Stimulated activated CD4-positive, alpha-beta T cell treated with anti-CD3 and anti-CD28 coated beads, Interleukin-15, amount 100 ng/mL, for 24 hours (primary cell): ENCODE measurements at places on chromosomes 4 and X.

DNA sequence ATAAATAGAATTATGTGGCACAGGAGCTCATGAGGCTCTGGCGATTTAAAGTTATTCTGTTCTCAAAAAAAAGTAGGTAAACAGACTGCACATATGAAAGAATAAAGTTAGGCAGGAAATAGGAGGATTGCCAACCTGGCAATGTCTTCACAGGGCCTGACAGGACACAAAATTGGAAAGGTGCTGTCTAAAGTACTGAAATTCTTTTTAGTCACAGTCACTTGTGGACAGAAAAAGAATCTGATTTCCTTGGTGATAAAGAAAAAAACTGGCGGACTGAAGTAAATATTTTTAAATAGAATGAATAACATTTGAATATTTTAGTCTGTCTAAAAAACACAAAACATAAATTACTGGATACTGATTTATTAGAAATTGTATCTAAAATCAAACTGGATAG is 124.4 kb downstream of the VEGFC start:
- DNase-seq = no peak

DNA sequence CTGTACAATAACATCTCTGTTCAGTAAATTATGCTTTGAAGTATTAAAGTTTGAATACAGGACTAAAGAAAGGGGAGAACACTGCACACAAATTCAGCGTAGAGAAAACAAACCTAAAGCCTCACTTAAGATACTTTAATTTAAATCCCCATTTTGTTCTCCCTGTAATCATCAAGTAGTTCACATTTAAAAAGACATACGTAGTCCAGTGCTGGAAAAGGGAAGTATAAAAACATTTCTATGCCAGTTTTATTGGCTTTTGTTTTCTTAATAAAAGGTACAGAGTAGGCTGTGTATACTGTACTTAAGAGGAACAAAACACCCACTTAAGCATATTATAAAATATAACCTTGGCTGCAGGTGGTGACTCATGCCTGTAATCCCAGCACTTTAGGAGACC is 101.6 kb downstream of the FGF16 start:
- no peak for DNase-seq

GRCh38 chr4:87121341-87122065 is 98.9 kb downstream of the KLHL8 start:
- DNase-seq = no peak

- no peak for DNase-seq
These were observed 493.8 kb downstream of the FAT4 start for GRCh38 chr4:125808570-125808969.

DNA sequence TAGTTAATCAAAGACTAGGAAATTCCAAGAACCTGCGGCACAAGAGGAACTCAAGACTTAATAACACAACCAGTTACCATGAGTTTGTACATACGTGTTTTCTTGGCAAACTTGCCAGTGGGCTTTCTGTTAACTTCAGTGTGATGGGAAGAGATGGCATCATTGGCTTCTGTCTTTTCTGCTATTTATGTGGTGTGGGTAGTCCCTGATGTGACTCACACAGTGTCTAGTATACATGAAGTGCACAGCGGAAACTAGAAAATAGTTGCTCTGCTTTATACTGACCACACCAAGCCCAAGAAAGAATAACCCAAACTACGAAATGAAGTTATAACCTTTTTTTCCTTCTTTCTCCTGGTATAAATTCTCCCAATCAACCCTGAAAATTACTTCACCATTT is 24.5 kb downstream of the DAPP1 start:
- DNase-seq = no peak

GRCh38 chrX:111348429-111348828 is 63.6 kb downstream of the DCX start:
- no peak for DNase-seq

GRCh38 chr4:173288698-173289352 is 45.3 kb downstream of the HMGB2 start:
- DNase-seq = no peak

- DNase-seq = no peak
These were observed 34.5 kb upstream of the TLR2 start for GRCh38 chr4:153649572-153649991.

DNA sequence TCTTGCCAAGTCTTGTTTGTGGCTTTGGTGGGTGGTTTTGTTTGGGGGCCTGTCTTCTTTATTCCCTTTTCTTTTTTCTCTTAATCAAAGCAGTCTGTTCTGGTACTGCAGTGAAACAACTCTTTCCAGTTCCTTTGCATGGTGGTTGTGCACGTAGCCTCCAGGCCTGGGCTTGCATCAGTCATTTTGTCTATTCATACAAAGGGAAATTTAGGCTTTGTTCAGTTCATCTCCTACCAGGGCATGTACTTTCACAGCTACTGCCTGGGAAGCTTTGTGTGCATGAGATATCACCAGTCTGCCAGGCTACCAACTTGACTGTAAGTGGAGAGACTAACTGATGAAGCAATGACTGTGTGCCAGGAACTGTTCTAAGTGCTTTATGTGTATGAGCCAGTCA is 8.5 kb downstream of the TRIM2 start:
- no peak for DNase-seq

GRCh38 chr4:111776561-111776960 is 368.7 kb upstream of the FAM241A start:
- DNase-seq = no peak

GRCh38 chr4:24753519-24753918 is 41.9 kb upstream of the SOD3 start:
- DNase-seq = no peak

- no peak for DNase-seq
These were observed 4.7 kb downstream of the CPLX1 start for GRCh38 chr4:821181-821591.

- no peak for DNase-seq
These were observed 4.3 kb downstream of the HADH start for GRCh38 chr4:107993969-107994368.

GRCh38 chr4:122689972-122690371 is 42.5 kb upstream of the BBS12 start:
- DNase-seq = peak; percentile 63

DNA sequence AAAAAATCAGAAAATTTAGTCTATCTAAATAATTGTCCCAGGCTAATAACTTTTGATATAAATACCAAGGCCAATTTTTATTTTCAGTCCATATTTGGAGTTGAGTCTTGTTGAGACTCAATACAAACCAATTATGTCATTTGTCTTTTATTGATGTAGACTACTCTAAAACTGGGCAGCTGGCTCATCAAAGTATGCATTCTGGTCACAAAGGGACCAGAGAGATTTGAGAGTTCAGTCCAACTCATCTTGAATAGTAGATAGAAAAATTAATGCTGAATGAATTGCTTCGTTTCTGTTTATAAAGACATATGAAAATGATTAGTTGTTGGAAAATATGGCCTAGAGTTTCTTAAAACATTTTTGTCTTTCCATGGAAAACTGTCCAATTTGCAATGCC is 412.5 kb upstream of the KLHL4 start:
- DNase-seq = no peak

- DNase-seq = no peak
These were observed 144.2 kb upstream of the WDR1 start for GRCh38 chr4:10260777-10261176.

- DNase-seq = no peak
These were observed 34.3 kb downstream of the ATP10D start for GRCh38 chr4:47519239-47519883.
